Fibroblast of skin of left quadriceps (primary cell): ENCODE measurements at places on chromosomes 5 and 9.

DNA sequence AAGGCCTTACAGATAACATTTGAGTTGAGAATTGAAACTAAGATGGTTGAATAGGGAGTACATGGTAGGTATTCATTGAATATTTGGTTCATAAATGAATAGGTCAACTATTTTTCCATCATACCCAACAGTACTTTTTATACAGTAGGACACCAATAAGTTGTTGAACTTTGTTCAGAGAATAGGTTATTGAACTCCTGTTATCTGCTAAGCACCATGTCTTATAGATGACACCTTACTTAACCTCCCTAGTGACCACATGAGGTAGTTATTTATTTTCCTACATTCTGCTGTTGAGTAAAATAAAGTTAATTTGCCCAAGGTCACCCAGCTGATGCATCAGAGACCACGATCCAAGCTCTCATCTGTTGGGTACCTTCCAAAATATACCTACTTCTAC lies 49.6 kb upstream of the ATP10B start:
- no peak for DNase-seq

- no peak for DNase-seq
Measured at GRCh38 chr5:151949701-151950308, 25.2 kb upstream of the GLRA1 start.

DNA sequence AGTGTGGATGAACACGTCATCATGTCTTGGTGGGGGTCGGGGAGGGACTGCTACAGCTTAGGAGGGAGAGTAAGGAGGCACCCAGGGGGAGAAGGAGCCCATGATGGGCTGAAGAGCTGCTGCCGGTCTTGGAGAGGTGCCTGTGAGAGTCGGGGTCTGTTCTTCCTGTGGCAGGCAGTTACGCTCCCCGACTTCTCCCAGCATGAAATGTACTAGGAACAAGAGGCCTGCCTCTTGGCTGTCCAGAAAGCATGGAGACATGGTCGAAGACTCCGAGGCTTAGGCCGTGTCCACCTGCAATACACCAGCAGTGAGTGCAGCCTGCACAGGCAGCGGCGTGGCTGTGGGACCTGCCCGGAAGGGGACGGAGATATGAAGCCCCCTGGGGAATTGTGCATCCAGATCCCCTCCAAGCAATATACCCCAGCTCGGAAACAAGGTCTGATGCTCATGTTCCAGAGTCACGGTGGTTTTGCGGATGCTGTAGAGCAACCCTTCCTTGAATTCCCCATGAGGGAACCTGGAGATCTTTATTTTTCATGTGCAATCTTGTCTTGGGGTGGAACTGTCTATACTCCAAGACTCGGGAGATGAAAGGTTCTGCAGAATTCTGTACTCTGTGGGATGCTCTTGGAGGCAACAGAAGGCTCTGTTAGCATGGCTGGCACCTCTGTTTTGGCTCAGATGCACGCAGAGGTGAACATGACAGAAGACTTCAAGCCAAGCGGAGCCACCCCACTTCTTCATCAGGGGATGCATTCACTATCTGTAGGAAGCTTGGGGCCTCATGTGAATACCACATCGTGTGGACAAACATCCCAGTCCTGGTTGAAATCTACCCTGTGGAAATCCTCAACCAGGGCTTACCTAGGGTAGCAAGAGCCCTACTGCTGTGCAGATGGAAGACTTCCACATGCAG lies 374.9 kb upstream of the IRX4 start:
- no peak for DNase-seq

DNA sequence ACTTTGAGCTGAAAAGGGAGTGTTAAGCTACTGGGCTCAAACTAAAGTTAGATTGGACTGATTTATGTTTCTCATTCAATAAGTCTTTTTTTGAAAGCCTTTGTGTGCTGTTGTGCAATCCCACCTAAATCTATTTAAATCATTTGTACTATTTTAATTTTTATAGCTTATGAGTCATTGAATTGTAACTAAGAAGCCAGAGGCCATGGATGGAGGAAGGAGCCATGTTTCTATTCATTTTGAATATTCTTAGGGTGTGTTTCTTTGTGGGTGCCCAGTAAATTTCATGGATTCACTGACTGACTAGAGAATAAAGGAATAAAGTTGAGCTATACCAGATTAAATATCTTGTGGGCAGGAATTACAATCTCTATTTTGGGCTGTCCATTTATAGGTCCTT lies 238.5 kb downstream of the KIF4B start:
- DNase-seq, result no peak

DNA sequence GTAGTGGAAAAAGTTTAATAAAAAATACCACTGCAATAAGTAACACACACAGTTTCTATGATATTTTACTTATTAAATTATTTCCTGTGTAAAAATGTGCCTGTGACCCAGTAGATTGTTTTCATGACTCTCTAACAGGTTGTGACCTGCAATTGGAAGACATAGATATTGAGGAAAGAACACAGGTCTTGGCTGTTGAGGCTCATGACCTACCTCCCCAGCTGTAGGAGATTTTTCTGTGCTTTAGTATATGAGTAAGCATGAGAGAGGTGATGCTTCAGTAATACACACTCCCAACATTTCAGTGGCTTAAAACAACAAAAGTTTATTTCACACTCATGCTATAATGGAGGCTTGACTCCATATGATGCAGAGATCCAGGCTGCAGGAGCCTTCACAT lies 47.3 kb upstream of the TNC start:
- no peak for DNase-seq

- DNase-seq, result no peak
Measured at GRCh38 chr9:113652355-113653152, 189.0 kb downstream of the RGS3 start.

DNA sequence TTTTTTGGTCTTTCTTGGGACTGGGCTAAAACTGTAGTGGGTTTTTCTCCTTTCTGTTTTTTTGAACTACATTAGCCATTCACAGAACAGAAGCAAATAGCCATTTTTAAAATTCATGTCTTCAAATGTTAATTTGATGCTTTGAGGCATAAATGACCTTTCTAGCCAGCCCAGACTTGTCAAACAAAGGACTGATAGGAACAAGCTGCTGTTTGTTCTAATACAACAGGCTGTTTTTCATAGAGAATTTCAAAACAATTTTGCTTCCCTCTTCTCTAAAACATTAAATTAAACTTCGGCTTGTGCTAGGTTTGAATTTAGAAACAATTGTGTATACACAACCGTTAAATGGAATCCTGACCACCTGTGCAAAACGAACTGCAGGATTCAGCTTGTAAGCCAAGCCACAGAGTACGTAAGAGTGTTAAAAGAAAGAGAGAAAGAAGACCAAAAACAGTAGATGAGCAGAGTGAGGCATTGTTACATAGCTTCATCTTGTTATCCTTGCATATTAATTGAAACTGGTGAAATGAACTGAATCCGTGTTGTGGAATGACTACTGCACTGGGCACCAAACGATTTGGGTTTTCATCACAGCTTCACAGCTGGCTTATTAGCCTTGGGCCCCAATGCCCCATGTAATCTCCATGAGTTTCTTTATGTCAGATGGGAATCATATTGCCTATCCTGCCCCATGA lies 100.0 kb downstream of the ZSWIM6 start:
- no peak for DNase-seq

DNA sequence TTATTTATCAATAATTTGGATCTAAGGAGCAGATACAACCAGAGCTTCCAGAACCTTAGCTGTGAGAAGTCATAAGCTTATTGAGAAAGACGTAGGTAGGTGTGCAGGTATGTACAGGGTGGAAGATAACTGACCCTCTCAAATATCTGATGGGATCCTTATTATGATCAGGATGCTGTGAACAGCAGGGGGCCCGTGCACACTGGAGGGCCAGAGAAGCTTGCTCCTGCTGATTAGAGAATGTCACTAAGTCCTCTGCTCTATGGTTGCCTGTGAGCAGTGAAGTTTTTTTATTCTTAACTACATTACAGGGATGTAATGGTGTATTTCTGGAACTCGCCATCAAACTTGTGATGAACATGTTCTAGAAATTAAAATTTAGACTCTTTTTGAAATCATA lies 108.9 kb upstream of the POU5F2 start:
- no peak for DNase-seq

GRCh38 chr9:89433826-89434225 lies 64.1 kb downstream of the SEMA4D start:
- DNase-seq, result peak; percentile 50

GRCh38 chr9:117445631-117446030 lies 30.8 kb upstream of the ASTN2 start:
- DNase-seq, result no peak

GRCh38 chr9:121529237-121529987 lies 29.8 kb upstream of the GGTA1 start:
- peak; percentile 93 for DNase-seq

DNA sequence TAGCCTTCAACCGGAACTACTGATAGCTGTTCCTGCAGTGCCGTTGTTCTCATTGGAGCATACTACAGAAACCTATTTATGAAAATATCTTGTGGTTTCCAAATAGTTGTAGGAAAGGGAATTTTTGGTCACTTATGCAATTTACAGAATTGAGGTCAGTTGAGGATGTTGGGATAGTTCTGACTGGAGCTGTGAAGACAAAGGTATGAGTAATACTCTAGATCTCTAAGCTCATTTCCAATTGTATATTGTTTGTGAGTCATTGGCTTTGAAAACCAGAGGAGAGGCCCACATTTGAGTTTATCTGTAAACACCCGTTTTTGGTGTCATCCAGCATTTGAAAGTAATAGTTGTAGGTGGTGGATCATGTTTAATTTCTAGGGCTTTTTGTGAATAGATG lies 561.3 kb upstream of the WWC1 start:
- peak; percentile 98 for DNase-seq

- no peak for DNase-seq
Measured at GRCh38 chr5:102863764-102864560, 108.9 kb downstream of the PAM start.

GRCh38 chr5:67896930-67897313 lies 318.6 kb upstream of the PIK3R1 start:
- DNase-seq, result no peak

DNA sequence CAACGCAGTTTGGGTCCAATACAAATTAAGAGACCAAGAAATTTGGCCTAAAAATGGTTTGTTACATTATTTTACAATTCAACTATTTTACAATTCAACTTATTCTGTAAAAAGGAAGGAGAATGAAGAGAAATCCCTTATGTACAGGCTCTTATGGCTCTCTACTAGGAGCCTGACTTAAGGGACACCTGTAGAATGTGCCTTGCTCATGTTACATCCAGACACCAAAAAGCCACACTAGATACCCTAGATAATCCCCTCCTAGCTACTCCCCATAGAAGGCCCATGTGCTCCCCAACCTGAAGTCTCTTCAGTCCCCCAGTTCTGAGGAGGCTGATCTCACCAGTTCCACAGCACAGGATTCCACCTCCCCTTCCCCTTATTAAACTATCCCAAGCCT lies 14.1 kb upstream of the NNT start:
- no peak for DNase-seq

DNA sequence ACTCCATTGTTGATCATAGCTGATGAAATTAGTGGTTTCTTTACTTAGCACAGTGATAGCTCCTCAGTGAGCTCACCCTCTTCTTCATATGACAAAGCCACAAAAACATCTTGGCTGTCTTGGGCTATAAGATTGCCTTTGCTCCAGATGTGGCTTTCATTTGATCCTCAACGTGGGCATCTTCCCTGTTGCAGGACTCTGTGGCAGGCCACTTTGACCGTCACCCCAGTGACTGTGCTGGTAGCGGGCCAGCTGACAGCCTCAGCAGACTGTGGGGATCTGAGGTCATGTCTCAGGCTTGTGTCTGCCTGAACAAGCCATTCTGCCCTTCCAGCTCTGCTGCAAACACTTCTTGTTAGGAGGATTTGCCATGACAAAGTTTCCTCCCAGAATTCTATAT lies 422.2 kb downstream of the NR2F1-AS1 start:
- DNase-seq, result no peak

DNA sequence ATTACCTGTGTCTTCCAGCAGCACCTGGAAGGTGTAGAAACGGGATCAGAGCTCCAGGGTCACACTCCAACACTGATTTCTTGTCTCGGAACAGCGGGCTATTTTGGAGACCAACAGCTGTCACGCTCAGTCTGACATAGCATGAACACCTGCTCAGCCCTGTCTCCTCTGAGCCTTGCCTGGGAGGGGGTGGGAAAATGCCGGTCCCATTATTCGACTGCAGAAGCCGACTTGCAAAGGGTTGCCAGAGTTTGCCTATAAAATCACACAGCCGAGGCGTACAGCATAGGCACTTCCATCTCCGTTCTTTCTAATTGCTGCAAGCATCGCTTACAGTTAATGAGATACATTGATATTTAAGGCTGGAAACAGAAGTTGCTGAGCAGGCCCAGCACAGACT lies 300.8 kb upstream of the MSX2 start:
- no peak for DNase-seq

- no peak for DNase-seq
Measured at GRCh38 chr5:157745041-157745456, 1.5 kb downstream of the LSM11 start.

DNA sequence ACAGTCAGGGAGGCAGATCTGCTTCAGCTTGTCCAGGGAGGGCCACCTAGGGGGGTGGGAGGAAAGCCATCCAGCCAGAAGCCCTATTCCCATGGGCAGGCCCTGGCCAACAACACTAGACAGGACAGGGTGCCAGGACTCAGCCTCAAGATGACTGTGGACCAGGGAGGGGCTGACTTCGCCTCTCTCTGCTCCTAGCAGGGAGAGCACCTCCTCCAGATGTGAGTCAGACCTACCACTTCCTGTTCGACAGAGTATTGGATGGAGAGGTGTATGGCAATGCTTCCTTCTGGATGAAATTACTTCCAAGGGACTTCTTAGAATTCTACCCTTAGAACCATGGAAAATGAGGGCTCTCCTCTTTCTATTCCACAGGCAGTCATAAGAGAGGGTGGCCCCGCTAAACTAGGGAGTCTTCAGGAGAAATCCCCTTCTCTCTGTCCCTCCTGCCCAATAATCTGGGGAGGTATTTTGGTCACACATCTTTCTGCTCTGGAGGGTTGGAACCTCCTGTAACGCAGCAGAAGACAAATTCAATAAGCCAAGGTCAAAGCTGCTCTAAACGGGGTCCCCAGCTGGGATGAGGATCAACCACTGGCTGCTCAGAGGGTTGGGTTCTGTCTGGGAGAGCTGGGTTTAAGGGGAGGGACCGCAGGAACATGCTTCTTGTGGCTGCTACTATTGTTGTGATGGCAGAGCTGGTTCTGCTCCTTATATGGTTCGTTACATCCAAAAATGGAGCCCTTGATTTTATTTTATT lies 23.2 kb upstream of the RCL1 start:
- no peak for DNase-seq

GRCh38 chr5:71830681-71831539 lies 111.8 kb downstream of the CARTPT start:
- DNase-seq, result peak; percentile 92

- no peak for DNase-seq
Measured at GRCh38 chr9:8278048-8278447, 478.5 kb upstream of the DMAC1 start.

DNA sequence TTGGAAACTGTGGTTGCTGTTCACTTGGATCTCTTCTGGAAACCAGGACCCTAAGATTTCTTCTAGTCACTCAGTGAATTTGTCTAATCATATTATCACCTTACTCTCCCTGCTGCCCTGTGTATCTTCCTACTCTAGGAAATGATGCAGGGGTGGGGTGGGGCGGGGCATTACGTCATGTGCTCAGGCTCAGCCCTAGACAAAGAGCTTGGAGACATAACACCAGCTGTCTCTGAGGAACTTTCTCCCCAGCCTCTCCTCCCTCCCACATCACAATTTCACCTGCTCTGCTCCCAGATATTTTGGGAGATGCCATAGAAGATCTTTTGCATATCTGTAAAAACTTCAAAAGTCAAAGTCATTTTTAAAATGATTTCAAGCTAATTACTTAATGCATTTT lies 470.4 kb downstream of the ZSWIM6 start:
- no peak for DNase-seq
